ENCODE measurements at places on chromosomes 7 and 10. TPM values are rescaled to one million over a fixed set of nuclear protein-coding genes. Genes with fewer than 3 reads are reported as not detected.
A peak's percentile ranks its signal among the peaks of the same experiment; 100 is the strongest.

WDR86 gene
- 1.1 TPM for total RNA-seq

- DNase-seq, result no peak
Measured at GRCh38 chr7:3033136-3033535, 10.5 kb downstream of the CARD11 start.

DNA sequence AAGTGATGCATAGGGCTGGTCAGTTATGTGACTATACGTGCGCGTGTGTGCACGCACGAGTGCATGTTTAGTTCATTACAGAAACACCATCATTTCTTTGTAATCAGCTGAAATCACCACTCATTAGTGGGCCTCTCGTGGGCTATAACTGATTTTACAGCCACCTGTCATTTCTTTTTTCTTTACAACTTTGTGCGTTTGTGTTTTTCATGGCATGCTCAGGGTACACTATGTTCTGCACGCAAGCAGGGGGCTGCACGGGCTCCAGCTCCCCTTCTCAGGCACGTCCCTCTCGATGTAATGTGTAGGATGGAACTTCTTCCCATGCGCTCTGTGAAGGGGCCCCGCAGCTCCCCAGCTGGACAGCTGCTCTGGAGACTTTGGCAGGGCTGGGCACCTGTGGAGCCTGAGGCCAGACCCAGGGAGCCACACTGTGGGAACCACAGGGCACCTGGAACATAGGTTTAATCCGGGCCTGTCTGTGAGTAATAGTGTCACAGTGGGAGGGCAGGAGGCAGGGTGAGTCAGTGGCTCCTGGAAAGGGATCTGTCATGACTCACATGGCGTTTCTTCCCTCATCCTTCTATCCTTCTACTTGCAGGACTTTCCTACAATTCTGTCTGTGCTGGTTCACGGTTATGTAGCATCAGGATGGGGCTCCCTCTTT lies 4.9 kb downstream of the GCK start:
- DNase-seq, result no peak

DNA sequence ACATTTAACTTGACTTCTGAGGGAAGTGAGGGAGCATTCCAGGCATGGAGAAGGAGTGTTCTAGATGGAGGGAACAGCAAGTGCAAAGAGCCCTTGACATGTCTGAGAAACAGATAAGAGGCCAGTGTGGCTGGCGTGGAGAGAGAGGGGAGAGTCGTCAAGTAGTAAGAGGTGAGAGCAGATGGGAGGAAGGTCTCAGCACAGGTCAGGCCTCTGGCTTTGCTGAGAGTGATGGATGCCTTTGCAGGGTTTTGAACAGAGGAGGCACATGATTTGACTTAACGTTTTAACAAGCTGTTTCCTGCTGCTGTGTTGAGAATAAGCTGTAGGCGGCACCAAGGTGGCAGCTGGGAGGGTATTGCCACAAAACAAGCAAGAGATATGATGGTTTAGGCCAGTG lies 97.2 kb downstream of the KAT6B start:
- DNase-seq, result peak; percentile 63

DNA sequence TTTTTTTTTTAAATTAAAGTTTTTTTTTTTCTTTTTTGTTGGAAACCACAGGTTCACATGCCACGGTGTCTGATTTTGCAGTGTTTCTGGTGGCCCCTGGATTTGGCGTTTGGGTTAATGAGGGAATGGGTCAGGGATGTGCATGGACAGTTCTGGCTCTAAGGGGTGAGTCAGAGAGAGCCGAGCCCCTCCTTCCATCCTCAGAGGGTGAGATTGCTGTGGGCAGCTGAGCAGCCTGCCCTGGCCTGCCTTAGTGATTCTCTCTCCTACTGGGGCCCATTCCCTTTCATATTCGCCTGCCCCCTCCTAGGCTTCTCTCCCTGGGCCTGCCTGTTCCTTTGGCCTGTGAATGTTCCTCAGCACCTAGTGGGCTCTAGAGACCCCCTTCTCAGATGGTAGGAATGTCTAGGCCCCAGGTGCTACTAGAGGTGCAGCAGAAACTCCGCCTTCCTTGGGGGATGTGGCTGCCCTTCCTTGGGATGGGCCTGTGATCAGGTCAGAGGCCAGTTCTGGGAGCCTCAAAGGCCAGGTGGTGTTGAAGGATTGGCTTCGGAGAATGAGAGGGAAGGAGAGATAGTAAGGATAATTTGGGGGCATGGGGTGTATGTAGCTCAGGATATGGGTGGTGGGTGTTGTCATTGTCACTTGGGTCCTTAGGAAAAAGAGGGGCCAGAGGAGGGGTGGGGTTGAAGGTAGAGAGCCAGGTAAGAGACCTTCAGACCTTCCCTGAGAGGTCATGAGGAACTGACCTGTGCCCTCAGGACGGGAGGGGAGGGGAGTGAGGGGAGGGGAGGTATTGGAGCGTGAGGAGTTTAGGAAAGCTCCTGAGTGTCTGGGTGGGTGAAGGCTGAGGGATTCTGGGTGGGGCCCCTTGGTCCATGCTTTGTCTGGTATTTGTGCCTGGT lies 19.8 kb downstream of the TSPAN14 start:
- no peak for DNase-seq

DNA sequence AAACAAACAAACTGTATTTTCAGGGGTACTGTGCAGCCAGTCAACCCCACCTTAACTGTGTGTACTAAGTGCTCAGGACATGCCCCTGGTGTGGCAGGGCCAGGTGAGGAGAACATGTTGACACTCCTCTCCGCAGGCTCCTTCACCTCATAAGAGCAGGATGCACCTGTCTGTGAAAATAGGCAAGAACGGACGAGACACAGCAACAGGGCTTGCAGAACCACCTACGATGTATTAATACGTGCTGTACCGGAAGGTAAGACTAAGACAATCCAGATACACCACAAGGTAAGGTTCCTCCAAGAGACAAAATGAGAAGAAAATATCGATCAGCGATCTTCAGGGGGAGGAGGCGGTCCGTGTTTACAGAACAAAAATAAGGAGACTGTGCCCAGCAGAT lies 65.8 kb upstream of the CAMK2B start:
- no peak for DNase-seq

DNA sequence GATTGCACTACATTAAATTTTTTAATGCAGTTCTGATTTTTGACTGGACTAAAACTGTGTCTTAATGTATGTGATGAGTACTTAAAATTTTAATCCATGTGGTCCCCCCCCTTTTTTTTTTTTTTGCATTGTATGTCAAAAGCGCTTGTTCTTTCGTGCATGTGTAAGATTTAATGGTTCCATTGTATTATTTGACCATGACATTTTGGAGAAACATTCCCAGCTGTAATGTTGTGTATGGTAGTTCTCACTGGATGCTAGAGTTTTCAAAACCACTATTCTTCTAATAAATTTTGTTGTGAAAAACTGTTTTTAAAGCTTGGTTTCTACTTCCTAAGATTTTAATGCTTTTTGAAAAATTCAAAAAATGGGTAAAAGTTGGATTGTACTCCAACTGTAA lies 132.0 kb downstream of the LCOR start:
- DNase-seq, result no peak

DNA sequence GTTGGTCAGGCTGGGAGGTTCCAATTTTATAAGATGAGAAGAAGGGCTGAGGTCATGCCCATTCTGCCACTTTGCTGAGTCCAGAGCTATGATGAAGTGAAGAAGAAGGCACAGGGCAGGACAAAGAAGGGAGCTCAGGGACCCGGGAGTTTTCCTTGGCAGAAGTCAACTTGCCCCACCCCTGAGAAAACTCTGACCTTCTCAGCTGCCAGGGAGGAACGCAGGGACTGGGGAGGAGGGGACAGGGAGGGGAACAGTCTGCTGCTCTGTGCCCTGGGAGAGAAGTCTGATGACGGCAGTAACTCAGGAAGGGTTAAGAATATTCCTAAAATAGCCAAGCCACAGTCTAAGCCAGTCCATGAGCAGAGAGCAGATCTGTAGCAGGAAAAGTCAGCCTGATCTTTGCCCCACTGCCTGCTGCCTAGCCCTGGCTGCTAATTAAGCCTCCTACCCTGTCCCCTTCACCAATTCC lies 11.7 kb downstream of the ADIRF start:
- no peak for DNase-seq

TRIM56 gene
- total RNA-seq, result 42.8 TPM

GNGT1 gene
- not detected for total RNA-seq

GRCh38 chr10:31751051-31751737 lies 177.4 kb downstream of the ARHGAP12 start:
- no peak for DNase-seq

DNA sequence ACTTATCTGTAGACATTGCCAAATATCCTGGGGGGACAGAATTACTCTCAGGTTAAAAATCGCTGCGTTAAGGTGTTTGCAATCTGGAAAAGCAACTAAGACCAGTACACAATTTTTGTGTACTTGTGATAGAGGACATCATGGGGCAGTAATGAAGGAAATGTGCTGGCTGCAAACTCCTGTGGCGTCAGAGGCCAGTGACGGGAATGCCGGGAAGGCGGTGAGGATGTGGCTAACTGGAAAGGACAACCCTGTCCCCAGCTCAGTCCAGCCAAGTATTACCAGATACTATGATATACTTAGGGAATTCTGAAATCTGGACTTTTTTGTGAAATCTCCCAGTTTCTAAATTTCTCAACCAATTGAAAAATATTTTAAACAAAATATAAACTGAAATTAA lies 103.1 kb upstream of the NANOS1 start:
- DNase-seq, result no peak

DNA sequence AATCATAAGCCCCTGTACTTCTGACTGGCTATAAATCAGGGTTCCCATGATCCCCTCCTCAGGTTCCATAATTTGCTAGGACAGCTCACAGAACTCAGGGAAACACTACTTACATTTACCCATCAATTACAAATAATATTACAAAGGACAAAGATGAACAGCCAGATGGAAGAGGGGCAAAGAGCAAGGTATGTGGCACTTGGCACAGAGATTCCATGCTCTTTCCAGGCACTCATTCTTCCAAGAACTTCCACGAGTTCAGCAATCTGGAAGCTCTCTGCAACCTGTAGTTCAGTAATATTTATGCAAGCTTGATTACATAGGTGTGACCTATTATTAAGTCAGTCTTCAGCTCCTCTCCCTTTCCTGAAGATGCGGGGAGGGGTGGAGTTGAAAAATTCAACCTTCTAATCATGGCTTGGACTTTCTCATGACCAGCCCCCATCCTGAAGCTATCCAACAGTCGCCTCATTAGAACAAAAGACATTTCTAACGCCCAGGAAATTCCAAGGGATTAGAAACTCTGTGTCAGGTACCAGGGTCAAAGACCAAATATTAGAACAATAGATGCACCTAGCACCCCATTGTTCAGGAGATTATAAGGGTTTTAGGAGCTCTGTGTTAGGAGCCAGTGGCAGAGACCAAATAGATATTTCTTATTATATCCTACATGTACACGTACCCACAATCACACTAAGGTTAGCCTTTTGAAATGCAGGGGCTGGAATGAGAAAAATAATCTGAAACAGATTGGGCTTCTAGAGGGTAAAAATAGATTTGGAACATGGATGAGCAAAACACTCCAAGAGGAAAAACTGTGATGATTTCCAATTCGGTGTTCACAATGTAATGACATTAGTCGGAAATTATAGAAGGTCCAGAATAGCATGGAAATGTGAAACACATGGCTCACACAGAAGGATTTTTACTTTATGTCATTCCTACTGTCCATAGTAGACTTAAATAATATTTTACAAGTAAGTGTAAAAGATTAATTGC lies 7.0 kb downstream of the ANKMY2 start:
- no peak for DNase-seq

OPALIN gene
- total RNA-seq, result not detected

IFIT5 gene
- total RNA-seq, result 21.4 TPM
